ENCODE measurements at places on chromosomes 1 and 21.

GRCh38 chr1:226625326-226625725 lies 76.8 kb downstream of the STUM start:
- no peak for DNase-seq

DNA sequence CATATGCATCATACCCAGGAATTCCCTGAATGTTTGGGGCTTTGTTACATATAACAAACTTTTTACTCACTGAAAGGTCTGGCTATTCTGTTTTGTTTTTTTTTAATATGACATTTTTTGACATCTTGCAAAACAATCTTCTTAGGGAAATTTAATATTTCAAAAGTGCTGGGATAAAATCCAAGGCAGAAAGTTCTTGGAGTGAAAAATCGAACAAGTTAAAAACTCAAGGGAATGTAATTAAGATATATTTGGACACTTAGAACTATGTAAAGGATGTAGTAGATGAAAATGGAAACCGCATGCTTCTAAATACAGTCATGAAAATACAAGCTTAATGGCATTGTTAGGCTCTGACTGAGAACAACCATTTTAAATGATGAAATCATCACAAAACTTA lies 8.6 kb downstream of the CHODL start:
- DNase-seq = no peak

DNA sequence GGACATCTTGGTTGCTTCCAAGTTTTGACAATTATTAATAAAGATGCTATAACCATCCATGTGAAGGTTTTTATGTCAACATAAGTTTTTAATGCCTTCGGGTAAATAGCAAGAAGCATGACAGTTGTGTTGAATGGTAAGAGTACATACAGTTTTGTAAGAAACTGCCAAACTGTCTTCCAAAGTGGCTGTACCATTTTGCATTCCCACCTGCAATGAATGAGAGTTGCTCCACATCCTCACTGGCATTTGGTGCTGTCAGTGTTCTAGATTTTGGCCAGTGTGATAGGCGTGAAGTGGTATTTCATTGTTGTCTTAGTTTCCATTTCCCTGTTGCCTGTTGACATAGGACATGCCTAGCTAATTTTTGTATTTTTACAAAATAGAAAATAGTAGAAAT lies 45.4 kb downstream of the CD58 start:
- DNase-seq = no peak

DNA sequence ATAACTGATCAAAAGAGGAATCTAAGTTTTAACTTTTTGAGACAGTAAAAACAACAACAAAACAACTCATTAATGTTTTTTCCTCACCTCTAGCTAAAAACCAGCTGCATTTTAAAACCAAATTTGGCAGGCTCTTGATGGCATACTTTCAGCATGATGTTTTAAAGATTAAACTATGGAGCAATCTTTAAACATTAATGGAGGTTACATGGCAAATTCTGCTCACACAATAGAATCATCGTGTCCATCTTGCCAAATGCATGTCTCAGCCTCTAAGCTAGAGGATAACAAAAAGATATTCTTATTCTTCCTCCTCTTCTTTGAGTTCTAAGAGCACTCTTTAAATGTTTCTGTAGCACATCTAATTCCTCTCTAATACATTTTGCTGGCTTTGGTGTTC lies 579.8 kb upstream of the PKN2 start:
- DNase-seq = no peak

- DNase-seq = no peak
Observed at GRCh38 chr1:218779341-218780100, 394.2 kb upstream of the LYPLAL1 start.

- DNase-seq = no peak
Observed at GRCh38 chr1:219266524-219266923, 92.8 kb downstream of the LYPLAL1 start.

DNA sequence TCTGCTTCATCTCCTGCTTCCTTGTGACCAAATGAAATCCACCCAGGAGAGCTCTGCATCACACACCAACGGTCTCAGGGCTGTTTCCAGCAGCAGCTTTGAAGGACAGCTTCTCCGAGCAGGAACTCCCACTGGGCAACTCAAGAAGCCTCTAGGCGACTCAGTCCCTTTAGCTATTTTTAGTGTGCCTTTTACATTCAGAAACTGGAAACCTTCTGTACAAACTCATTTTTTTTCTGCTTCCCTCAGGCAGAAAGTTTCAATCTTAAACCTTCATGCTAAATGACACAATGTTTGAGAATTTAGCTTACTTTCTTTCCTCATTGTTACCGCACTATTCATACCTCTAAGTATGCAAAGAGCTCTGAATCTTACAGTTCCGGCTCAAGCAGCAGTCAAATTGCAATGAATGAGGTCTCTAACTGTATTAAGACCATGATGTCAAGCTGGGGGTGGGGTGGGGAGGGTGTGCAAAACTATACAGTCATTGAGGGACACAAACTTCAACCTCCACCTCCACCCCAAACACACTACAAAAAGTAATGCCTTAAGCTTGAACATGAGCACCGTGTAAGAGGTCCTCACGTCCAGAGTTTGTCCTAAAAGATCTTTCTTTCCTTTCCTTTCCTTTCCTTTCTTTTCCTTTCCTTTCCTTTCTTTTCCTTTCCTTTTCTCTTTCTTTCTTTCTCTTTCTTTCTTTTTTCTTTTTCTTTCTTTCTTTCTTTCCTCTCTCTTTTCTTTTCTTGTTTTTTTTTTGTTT lies 16.4 kb upstream of the TARBP1 start:
- DNase-seq = peak; percentile 65

- no peak for DNase-seq
Observed at GRCh38 chr1:219177940-219178339, 4.3 kb downstream of the LYPLAL1 start.

- DNase-seq = no peak
Observed at GRCh38 chr21:31397515-31397926, 53.5 kb upstream of the TIAM1 start.

GRCh38 chr1:43071241-43071640 lies 100.8 kb downstream of the EBNA1BP2 start:
- DNase-seq = no peak

DNA sequence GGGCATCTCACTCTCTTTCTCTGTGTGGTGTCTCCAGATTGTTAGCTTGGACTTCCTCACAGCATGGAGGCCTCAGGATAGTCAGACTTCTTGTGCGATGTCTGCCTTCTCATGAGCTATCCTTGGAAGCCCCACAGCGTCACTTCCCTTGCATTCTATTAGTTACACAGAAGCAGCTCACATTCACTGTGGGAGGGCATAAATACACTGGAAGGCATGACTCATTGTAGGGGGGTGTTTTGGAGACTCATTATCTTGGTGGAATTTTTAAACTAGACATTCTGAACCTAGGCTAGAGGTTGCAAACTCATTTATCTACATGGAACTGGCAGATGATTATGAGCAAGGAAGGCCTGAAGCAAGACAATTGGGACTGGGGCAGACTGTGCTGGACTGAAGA lies 21.4 kb upstream of the FASLG start:
- DNase-seq = no peak

DNA sequence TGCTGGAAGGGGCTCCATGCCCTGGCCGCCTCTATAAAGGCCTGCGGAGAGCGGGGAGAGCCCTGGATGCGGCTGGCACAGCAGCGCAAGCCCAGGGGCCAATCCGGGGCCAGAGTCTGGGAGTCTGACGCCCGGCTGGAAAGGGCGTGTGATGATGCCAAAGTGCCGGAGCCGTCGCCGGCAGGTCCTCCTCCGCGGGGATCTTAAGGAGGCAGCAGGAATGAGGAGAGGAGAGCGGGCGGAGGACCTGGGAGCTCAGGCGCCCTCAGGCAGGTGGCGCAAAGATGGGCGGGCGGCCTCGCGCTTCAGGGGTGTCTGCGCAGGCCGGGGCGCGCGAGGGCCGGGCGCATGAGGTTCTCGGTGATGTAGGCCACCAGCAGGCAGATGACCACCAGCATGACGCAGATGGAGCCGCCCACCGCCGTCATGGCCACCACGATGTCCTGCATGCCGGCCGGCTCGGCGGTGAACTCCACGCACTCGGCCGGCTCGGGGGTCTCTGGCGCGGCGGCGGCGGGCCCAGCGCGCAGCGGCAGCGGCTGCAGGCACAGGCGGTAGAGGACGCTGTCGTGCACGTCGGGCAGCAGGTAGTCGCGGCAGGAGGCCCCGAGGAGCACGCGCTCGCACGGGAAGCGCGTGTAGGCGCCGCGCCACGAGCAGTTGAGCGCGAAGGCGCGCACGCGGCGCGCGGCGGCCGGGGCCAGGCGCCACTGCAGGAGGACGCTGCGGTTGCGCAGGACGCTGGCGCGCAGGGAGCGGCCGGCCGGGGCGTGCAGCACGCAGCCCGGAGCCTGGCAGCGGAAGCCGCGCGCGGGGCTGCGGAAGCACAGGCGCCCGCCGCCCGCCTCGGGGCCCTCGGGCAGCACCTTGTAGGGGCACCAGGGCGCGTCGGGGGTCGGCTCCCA lies 653 bp downstream of the FNDC10 start:
- DNase-seq = no peak

DNA sequence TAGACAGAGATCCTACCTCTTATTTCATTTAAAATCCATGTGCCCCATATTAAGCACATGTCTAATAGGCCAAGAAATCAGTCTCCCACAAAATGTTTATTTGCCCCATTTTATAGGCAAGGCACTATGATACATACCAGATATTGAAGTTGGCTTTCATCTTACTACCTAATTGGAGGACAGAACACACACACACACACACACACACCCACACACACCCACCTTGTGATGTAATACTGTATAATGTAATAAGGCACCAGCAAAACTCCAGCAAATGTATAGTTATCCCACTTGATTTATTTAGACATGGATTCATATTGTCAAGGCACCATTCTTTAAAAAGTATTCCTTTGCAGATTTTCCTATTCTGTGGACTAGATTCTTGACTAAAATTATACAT lies 56.8 kb downstream of the ATP6V1G3 start:
- no peak for DNase-seq
